ENCODE measurements at places on chromosomes 1 and 21.

DNA sequence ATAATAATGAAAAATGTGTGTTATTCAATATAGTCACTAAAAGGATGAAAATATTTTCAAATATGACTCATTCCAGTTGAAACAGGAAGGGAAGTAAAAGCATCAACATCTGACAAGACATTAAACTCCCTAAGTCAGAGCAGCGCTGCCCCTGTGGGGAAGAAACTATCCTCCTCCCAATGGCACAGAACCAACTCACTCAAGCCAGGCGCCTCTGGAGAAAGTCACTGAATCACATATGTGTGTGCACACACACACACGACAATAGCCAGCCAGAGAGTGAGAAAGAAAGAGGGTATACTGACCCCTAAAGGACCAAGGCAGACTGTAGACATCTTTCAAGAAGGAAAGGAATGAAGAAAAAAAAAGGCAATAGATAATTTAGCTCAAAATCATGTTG is 126.9 kb downstream of the SETD4 start:
- DNase-seq: peak; percentile 67

DNA sequence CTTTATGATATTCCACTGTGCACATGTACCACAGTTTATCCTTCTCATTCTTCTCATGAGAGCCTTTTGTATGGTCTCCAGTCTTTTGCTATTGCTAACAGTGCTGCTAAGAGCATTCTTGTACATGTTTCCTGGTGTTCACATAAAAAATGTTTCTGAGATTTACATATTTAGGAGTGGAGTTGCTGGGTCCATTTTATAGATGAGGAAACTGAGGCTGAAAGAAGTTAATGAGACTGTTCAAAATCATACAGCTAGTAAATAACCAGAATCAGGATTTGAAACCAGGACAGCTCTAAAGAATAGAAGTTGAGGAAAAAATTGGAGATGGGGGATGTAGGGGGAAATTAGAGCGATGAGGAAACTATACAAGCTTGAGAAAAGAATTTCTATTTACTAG is 27.8 kb upstream of the RGS16 start:
- no peak for DNase-seq

GRCh38 chr1:195745189-195746010 is 862.8 kb downstream of the KCNT2 start:
- DNase-seq: peak; percentile 35

DNA sequence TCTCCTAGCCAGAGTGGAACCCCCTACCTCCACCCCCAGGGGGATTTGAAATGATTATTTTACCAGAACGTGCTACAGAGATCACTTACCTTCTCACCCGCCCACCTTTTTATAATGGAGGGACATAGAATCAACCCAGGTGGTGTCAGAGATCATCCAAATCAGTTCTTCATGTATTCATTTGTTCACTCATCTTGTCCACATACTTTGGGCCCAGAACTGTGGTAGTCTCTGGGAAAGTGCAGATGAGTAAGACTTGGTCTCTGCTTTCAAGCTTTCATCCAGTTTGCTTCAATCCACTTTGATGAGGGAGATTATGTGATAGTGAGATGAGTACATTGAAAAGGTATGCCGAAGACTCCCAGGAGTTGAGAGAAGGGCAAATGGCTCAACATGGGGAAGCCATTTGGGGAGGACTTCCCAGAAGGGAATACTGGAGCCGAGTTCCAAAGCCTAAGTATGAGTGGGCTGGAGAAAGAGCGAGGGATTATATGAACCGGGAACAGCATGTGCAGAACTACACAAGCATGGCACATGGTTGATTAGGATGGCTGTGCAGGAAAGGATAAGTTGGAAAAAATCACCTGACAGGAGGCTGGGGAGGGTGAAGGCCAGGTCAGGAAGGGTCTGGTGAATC is 1.9 kb downstream of the FGGY start:
- no peak for DNase-seq

DNA sequence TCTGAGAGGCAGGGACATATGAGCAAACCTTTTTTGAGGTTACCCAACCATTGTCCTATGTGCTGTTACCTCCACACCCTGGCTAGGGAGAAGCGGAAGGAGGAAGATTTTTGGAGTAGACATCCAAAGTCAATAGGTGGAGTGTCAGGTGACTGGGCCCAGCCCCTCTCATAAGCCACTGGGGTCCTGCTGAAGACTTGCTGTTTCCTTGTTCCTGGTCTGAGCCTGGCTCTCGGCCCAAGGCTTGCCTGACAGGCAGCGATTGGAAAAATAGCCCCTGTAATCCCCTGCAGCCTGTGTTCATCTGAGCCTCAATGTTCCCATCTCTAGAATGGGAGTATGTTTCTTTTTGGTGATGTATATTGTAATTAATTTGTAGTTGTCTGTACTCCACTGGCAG is 6.9 kb upstream of the PIGR start:
- no peak for DNase-seq

DNA sequence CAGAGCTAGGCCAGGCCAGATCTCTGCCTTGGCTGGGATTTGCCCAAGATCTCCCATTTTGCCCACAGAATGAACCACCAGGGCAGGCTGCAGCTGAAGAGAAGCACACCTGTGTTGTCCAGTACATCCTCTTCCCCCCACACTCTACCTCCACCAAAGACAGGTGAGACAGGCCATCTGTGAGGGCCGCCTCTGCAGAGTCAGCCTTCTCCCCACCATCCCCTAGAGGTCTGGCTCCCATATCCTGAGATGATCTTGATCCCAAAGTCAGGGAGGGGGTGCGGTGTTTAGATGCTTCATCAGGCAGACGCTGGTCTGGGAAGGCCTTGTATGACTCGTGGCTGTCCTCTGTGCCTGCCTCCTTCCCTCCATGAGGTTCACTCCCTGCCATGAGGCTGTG is 28.7 kb downstream of the HYI start:
- no peak for DNase-seq

GRCh38 chr1:236686815-236687160 is 489 bp downstream of the ACTN2 start:
- DNase-seq: no peak

DNA sequence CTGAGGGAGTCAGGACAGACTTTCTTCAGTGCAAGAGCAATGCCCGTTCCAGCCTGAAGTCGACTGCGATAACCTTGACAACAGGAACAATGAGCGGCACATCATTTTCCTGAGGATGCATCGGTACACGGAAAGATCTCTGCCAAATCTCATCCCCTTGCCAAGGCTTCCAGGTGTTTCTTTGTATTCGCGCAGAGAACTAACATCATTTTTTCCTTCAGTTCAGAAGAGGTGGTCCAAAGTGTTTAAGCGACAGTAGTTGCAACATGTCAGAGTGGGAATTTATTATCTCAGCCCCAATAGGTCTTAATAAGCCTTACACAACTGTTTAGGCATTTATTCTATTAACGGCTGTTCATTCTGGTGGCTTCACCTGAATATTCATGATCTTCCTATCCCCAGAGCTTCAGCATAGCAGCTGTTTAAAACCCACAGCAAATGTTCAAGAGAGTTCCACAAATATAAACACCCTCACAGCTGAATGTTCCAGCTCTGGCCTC is 129.7 kb upstream of the NFIA start:
- no peak for DNase-seq

DNA sequence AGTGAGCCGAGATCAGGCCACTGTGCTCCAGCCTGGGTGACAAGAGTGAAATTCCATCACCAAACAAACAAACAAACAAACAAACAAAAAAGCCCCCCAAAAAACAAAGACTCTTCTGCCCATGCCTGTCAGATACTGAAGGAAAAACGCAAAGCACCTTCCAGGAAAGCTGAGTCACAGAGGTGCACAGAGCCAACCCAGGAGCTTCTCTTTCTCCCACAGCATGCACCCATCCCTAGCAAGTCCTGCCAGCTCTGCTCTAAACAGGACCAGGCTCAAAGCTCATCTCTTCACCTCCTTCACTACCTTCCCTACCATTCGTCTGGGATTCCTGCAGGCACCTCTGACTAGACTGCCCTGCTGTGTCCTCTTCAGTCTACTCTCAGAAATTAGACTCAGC is 46.5 kb downstream of the ETS2 start:
- DNase-seq: no peak

- DNase-seq: no peak
Measured at GRCh38 chr21:45806042-45806441, 162.5 kb downstream of the PCBP3 start.

GRCh38 chr1:178543290-178543607 is 30.3 kb downstream of the TEX35 start:
- no peak for DNase-seq

GRCh38 chr1:41245659-41246058 is 3.6 kb upstream of the SCMH1 start:
- no peak for DNase-seq

DNA sequence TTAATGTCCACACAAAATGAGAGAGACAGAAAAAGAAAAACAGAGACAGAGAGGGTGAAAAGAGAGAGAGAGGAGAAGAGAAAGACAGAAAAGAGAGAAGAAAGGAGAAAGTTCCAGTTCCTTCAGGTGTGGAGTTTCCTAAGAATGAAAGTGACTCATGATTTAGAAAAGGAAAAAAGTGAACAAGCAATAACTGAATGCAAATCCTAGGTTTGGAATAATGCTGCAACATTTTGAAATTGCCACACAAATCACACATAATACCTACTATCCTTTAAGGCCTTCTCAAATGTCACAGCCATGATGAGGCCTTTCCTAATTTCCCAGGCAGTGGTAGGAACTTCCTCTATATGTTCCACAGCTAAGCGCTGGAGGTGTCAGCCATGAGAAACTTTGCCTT is 31.5 kb upstream of the XPR1 start:
- DNase-seq: no peak

DNA sequence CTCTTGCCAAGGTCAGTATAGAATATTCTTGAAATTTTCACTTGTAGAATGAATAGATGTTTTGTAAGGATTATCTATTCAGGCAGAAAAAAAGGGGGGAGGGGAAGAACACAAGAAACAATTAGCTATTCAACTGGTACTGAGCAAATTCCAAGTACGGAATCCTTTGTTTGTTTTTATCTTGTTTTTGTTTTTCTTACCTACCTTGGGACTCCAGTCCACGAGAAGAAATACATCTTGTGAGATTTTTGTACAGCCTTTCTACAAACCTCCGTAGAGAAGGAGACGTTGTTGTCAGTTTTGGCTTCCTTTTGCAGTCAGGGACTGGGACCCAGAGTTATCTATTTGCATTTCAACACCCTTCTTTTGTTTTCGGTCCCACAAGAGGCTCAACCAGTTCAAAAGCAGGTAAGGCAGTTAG is 36.0 kb downstream of the ZNF281 start:
- no peak for DNase-seq

DNA sequence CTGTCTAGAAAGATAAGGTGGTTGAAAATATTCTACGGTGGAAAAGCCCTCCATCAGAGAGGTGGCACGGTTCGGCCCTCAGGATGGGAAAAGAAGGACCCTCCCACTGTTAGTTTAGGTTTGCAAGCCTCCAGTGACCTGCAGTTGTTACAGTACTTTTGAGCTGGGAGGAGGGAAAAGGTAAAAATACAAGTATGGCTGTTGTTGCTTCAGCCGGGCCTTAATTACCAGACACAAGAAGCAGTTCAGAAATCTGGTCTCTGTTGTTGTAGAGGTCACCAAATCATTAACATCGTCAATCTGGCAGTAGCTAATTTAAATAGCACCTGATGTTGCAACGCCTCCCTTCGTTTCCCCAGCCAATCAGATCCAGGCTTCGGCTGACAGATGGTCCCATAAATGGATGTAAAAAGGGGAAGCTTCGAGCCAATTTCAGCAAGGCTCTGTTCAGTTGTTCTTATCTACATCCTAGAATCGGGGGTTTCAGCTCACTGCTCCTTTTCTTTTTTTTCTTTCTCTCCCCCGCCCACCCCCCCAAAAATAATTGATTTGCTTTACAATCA is at the start of gene ELAVL4:
Gene ELAVL4 (plus strand): TSS at position 424 of the 563 bp plus-strand sequence. CDS start 270 bp downstream, outside the sequence.
- DNase-seq: no peak

DNA sequence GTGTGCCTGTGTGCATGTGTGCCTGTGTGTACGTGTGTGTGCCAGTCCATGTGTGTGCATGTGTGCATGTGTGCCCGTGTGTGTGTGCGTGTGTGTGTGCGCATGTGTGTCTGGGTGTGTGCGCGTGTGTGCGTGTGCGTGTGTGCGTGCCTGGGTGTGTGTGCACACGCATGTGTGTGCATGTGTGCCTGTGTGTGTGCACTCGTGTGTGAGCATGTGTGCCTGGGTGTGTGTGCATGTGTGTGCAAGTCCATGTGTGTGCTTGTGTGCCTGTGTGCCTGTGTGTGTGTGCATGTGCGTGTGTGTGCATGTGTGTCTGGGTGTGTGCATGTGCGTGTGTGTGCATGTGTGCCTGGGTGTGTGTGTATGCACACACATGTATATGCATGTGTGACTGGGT is 28.7 kb upstream of the COL6A2 start:
- no peak for DNase-seq

DNA sequence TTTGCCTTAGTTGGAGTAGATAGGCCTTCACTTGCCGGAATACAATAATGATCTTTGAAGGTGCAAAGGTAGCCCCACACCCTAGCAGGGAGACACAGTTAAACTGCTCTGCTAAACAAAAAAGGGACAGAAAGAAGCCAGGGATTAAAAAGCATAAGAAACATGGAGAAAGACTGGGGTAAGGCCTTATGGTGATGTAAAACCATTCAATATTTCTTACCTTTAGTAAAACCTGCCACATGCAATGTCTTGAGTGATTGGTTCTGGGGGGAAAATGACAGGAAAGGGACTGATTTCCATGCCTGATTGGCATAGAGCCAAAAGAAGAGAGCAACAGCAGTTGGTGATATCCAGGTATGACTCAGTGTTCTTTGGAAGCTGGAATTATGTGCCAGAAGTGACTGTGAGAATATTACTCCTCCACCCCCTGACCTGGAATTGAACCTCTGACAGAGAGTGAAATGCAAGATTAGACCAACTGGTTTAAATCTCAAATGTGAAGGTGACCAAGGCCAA is 8.1 kb downstream of the DNASE2B start:
- DNase-seq: peak; percentile 58

DNA sequence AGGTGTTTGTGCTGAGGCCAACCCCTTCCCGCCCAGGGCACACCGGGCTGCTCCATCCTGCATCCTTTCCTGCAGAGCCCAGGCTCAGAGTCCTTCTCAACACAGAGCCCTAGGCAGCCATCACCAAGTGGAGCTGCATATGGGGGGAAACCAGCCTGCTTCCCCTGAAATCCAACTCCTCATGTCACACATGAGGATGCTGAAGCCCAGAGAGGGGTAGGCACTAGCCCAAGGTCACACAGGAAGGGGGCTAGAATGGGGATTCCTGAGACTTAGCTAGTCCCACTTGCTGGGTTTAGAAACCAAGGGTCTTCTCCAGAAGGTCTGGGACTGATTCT is 5.5 kb upstream of the TNFRSF1B start:
- no peak for DNase-seq

- no peak for DNase-seq
Measured at GRCh38 chr1:66333466-66334199, 200.3 kb upstream of the SGIP1 start.

- peak; percentile 63 for DNase-seq
Measured at GRCh38 chr1:158121604-158122254, 59.0 kb upstream of the CD1D start.

All from RWPE1 (cell line).